ENCODE measurements at places on chromosomes 16 and 17.

GRCh38 chr16:19659554-19659953, 58.5 kb downstream of the KNOP1 start:
- no peak for DNase-seq

DNA sequence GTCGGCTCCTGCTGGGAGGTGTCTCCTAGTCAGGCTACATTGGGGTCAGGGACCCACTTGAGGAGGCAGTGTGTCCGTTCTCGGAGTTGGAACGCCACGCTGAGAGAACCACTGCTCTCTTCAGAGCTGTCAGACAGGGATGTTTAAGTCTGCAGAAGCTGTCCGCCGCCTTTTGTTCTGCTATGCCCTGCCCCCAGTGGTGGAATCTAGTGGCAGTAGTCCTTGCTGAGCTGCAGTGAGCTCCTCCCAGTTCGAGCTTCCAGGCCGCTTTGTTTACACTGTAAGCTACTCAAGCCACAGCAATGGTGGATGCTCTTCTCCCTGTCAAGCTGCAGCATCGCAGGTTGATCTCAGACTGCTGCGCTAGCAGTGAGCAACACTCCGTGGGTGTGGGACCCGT, 36.0 kb downstream of the ITFG1 start:
- DNase-seq = no peak

DNA sequence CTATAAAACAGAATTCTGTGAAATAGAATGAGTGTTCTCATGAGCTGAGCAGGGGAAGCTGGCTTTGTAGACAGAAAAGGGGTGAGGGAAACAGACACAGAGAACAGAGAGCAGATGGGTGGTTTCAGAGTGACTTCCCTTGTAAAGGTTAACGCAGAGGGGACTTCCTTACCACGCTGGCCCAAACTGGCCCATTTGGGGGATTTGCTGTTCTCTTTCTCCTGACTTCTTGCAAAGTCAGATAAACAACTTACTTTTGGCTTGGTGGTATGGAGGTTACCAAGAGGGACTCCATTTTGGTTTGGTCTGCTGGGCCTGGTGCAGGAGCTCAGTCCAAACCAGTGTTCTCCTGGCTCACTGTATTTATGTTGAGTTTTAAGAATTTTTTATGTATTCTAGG, 48.4 kb downstream of the SEC14L1 start:
- DNase-seq = no peak

GRCh38 chr16:11151885-11152629, 103.9 kb downstream of the SOCS1 start:
- DNase-seq = no peak

DNA sequence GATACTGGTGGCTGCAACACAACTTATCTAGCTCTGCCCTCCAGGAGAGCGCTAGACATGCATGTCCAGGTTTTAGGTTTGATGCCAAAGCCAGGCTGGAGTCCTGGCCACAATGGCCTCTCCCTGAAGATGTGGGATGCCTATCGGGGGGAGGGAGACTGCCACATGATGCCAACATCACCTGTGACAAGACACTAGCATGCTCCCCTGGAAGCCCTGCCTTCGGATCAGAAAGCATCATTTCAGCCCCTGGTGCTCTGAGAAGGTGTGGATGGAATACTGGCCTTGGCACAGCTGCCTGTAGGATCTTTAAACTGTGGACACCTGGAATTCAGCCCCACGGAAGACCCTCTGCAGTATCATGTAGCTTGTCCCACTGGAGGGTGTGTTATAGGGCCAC, 93.5 kb downstream of the SHISA6 start:
- DNase-seq = no peak

DNA sequence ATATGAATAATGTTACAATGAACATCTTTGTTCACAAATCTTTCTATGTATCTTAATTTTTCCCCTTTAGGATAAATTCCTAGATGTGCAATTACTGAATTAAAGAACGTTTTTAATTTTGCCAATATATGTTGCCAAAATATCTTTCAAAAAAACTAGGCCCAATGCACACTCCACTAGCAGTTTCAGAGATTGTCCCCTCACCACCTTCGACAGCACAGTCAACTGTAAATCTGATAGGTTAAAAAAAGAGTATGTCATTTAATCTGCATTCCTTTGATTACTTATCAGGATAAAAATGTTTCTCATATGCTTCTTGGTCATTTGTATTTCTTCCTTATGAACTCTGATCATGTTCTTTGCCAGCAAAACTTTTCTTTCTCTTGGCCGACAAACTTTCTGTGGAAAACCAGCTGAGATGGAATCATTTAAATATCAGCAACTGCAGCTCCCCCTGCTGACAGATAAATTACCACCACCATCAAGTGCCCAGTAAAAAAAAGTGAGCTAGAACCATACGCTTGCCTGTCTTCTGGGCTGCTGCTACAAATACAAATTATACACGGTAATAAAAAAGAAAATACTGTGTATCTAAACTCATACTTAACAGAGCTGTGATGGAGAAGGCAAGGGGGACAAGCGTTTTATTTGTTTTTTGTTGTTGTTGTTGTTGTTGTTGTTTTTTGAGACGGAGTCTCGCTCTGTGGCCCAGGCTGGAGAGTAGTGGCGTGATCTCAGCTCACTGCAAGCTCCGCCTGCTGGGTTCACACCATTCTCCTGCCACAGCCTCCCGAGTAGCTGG, 19.6 kb upstream of the KANSL1 start:
- DNase-seq = no peak

- no peak for DNase-seq
Observed at GRCh38 chr16:69535123-69536050, 30.4 kb upstream of the NFAT5 start.

DNA sequence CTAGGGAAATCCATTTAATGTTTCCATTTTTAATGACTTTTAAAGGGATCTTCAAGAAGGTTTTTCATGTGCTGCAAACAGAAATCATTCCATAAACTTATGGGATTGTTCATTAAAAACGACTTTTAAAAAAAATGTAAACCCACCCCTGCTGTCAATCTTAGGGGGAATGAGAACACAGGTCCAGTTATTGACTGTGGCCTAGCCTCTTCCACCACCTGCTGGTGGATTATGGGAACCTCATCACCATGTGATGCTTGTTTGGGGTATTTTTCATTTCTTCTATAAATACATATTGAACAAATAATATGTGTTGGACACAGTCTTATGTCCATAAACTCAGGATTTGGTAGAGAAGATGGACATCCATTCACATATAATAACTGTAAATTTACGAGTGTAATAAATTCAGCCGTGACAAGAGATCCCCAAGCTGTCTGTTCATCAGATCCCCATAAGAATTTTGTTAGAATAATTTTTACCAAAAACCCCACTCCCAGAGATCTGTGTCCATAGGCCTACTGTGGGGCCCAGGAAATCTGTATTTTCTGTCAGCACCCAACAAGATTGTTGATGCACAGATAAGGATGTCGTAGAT, 42.0 kb upstream of the TMC5 start:
- DNase-seq = no peak

- DNase-seq = no peak
Observed at GRCh38 chr16:9258423-9259051, 167.1 kb downstream of the HAPSTR1 start.

DNA sequence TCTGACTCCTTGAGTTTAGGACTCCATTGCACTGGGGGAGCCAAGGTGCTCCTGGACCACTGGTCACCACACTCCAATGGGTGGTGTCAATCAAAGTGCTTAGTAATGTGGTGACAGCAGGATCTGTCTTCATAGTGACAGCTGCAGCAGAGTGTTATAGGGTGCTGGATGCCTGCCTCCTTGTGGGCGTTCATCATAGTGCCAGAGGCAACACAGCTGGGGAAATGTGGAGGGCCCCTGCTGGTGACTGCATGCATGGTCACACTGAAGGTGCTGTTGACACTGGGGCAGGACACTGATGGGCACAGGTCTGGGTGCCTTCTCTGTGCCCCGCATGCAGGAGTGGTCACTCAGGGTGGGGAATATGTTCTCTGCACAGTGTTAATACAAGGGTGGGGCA, 177.5 kb upstream of the CDH8 start:
- DNase-seq = no peak

DNA sequence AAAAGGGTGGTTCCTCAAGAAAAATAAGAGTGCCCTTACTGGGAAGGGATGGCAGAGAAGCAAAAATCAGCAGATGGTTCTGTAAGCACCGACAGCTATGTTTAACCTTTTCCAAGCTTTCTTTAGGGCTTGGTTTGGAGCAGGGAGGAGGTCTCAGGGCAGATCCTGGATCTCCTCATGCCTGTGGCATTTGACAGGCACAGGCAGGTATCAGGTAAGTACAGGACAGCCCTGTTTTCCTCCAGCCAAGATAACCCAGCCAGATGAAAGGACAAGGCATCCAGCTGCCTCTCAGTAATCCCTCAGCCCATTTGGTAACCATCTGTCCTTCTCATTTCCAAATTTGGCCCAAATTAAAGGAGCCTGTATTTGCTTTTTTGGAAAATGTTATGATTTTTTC, 141.5 kb downstream of the TOX3 start:
- DNase-seq = no peak

GRCh38 chr17:18230288-18231141, 5.1 kb downstream of the LLGL1 start:
- DNase-seq = no peak

DNA sequence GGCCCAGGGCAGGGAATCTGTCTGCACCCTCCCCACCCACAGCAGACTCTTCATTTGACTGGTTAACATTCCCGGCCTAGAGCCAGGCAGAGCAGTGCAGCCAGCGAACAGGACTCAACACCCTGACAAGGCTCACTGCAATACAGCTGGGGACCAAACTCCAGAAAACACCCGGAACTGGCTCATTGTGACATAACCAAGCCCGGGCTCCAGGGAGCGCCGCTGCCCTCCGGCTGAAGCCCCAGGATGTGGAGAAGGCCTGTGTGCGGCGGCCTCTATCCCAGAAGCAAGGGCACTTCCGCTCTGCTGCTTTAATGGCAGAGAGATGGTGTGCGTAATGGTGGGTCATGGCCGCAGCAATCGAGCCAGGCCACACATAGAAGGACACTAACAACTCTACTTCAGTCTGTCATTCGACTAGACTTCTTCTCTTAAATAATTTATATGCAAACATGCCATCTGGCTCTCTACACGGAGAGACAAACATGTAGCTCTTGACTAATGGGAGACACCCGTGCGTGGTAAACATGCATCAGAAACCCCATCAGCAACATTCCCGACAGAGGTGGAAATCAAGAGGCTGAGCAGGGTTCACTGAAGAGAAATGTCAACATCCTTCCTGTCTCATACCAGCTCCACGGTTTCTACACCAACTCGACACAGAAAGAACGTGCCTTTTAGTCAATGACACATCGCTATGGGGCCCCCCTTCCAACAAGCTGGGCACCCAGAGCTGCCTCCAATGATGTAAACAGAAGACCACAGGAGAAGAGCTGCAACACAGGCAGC, 18.0 kb downstream of the KLHDC4 start:
- no peak for DNase-seq

DNA sequence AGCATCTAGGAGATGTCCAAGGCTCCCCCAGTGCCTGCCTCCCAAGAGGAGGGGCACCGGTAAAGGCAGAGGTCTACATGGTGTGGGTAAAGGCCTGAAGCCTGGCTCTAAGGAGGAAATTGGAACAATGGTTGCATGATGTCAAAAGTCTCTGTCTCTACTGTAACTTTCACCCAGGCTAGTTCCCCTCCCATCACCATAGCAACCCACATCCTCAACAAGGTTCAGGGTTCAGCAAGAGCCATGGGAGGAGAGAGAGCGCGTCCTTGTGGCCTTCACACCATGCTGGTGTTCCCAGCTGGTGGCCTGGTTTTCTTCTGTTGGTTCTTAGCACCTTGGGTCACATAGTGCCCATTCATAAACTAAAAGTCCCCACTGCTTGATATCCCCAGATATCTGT, 196.7 kb upstream of the CDH5 start:
- no peak for DNase-seq

DNA sequence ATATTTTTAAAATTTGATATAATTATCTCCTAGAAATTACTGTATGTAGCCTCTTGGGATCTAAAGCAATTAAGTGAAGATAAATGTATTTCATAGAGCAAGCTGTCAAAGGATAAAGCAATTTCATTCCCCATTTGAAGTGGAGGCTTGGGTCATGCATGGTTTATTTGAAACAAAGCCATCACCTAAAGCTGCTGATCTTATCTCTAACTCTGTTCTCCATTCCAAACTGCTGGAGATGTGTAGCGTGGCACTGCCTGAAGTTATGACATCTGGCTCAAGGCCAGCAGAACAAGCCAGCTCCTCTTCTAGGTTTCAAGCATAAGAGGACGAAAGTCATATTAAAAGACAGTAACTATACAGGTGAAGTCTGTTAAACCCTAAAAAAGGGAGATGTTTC, 83.9 kb downstream of the HIC1 start:
- no peak for DNase-seq

DNA sequence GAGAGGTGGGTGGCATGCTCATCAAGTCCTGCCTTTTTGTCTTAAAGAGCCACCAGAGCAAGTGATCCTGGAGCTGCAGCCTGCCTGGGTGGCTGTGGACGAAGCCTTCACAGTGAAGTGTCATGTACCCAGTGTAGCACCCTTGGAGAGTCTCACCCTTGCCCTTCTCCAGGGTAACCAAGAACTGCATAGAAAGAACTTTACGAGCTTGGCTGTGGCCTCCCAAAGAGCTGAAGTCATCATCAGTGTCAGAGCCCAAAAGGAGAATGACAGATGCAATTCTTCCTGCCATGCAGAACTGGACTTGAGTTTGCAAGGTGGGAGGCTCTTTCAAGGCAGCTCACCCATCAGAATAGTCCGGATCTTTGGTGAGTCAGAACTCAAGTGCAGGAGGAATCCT, 14.2 kb downstream of the CSH2 start:
- no peak for DNase-seq

DNA sequence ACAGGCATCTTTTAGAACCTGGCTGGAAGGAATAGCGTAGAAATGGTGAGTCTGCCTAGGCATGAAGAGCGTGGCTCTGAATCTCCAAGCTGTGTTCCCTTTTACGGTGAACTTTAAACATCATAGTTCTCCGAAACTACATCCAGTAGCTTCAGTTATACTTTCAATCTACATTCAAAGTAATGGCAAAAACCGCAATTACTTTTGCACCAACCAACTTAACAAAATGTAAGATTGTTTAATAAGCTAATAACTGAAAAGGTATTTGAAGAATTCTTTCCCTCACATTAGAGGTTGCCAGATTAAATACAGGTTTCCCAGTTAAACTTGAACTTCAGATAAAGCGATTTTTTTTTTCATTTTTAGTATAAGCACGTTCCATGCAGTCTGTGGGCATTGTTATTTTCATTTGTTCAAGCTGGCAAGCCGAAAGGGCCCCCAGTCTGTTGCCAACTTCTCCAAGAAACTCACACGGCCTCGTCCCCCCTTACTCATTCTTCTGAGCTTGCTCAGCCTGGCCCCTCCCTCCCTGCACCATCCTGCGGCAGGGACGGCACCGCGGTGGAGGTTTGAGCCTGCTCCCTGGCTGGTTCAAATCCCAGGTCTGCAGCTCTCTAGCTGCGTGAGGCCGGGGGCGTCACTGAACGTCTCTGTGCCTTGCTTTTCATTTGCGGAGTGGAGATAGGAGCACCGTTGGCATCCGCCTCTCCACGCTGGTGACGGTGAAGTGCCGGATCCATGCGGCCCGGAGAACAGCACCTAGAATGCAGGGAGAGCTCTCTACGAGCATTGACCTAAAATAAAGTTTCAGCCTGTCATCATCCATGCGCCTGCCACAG, 3.5 kb upstream of the MTHFSD start:
- no peak for DNase-seq

GRCh38 chr17:44221862-44222111, 2.3 kb upstream of the UBTF start:
- DNase-seq = no peak

Measured in SIG-M5 (cell line).